ENCODE measurements at places on chromosomes 7 and 10. TPM values are rescaled to one million over a fixed set of nuclear protein-coding genes. Genes with fewer than 3 reads are reported as not detected.

DNA sequence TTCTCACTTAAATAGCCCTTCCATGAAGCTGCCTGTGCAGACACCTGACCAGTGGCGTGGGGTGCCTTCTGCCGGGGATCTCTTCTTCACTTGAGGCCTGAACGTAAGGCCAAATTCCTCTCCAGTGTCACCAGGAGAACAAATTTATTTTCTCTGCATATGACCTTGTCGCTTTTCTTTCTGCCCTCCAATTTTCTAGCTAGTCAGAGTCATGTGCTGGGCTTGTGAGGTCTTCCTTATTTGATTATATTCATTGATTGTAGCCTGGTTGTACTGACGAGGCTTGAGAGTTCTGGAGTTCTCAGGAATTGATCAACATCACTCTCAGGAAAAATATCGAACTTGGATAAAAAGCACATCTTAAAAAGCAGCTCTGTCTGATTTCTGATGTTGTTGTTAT is 255.7 kb downstream of the BUB3 start:
- DNase-seq: no peak

DNA sequence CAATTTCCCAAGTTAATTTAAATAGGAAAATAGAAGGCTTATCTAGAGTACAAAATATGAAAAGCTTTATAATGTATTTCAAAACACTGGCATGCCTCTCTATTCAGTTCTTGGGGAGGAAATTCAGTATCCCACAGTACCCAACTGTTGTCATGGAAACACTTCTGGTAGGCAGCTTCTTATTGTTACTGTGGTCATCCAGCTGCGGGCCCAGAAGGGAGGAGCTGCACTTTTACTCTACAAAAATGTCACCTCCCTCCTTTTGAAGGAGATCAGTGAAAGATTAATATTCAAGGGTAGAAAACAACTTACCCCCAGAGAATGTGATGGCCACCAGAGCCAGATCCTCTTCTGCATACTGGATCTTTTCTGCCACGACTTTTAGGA is 202.8 kb downstream of the RAPGEF5 start:
- DNase-seq: no peak

DNA sequence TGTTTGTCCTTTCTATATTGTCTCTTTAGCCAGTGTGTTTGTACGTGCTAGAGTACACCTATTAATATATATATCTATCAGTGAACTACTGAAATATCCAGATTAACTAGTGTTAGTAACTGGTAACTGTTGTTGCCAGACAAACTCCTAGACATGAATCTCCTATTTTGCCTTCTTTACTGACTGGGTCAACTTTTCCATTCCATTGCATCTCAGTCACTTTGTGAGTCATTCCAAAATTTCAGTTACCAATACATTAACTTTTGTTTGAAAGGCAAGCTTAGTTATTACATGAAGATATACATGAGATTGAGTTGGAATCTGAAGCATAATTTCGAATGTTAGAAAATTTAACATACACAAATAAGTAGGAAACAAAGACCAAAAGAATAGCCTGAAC is 51.4 kb downstream of the BTAF1 start:
- no peak for DNase-seq

- DNase-seq: no peak
Observed at GRCh38 chr10:75108684-75109458, 2.6 kb upstream of the SAMD8 start.

DNA sequence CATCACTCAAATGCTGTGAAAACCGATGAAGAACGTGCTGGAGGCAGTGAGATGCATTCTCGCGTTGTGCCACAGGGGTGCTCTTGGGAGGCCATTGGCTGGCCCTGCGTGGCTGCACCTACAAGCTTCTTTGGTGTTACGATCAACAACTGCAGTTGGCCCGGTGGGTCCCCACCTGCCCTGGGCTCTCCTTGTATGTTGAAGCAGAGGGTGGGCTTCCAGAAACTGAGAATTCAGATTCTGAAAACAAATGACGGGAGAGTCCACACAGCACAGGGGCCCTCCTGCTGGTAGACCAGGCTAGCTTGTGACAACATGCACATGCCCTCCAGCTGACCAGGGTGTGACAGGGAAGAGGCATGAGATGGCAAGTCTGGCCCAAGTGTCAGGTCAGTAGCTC is 23.7 kb upstream of the DDC start:
- DNase-seq: no peak

DNA sequence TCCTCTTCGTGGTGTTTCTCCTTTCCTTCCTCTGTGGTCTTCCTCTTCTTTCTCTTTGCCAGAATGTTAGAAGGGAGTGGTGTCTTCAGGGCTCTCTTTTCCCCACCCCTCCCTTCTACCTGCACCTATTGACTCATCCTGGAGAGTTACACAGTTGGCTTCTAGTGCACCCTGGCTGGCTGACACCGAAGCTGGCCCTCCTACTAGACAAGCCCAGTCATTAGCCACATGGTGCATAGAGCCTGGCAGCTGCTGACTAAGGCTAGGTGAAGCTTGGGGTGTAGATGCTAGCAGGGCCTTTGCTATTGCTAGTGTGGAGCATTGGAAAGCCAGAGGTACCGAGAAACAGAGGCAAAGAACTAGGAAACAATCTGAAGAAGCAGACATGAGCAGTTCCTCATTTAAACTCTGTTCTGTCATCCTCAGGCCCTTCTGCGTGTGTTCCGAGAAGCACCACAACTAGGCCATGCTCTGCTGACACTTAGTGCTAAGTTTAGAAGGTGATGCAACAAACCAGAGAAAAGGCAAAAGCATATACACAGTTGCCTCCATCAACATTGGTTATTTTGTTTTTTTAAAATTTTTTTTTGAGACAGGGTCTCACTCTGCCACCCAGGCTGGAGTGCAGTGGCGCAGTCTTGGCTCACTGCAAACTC is 213.9 kb downstream of the BAMBI start:
- no peak for DNase-seq

DNA sequence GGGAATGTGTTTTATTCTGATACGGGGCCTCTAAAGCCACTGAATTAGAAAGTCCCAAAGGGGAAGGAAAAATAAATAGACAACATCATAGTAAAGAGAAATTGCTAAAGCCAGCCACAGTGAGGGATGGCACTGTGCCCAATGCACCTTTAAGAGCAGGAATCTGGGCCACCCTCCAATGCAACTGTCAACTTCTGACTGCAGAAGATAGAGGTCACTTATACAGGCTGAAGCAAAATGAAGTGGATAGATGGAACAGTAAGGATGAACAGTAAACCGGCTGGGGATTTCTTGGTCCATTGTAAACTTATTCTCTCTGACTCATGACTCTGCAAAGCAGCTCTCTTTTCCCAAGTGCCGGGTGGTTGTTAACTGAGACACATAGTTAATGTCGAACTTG is 54.0 kb upstream of the KCNIP2 start:
- no peak for DNase-seq

DNA sequence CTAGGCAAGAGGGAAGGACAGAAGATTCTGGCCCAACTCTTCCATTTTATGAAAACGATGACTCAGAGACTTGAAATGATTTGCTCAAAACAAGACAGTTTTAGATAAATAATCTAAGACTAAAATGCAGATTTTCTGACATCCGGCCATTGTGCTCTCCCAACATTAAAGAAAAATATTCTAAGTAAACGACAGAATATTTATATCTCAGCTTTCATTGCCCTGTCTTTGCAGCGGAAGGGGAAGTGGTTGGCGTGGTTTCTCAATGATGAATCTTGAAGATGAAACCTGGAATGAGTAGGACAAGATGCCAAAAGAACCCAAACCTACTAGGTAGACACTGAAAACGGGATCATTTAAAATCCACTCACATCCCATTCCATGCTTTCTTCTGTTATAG is 28.9 kb upstream of the NPY start:
- no peak for DNase-seq

DNA sequence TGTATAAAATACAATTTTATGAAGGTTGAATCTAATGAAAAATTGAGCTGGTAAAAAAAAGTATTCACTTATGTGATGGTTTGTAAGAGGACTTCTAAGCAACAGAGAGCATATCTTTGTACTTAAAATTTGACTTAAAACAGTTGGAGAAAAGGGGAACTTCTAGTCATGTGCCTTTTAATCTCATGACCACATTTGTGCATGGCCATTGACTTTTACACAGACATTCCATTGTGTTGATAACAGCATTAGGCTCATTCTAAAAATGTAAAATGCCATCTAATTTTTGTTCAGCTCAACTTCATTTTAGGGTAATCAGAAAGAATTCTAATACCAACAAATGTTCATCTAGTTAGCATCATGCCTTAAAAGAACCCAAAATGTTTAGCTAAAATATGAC is 119.9 kb downstream of the HPSE2 start:
- no peak for DNase-seq

GRCh38 chr10:104435822-104436221 is 82.2 kb downstream of the CFAP58 start:
- DNase-seq: no peak

DNA sequence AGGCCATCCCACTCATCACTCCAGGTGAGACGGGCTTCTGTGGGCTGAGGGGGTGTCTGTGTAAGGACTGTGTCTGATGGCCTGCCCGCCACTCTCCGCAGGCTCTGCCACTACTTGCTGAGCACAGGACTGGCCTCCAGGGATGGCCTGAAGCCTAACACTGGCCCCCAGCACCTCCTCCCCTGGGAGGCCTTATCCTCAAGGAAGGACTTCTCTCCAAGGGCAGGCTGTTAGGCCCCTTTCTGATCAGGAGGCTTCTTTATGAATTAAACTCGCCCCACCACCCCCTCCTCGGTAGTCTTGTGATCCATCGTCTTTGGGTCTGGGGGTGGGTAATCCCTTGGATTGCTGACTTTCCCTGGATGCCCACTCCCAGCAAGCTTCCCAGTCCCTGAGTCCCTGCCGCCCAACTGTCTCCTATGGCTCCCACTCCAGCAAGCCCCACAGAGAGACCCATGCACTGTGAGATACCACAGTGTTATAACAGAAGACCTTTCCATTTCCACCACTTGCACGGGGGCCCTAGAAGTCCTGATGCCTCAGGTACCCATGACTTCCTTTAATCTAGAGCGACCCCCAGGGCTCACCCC is 4.7 kb downstream of the FXYD4 start:
- no peak for DNase-seq

DNA sequence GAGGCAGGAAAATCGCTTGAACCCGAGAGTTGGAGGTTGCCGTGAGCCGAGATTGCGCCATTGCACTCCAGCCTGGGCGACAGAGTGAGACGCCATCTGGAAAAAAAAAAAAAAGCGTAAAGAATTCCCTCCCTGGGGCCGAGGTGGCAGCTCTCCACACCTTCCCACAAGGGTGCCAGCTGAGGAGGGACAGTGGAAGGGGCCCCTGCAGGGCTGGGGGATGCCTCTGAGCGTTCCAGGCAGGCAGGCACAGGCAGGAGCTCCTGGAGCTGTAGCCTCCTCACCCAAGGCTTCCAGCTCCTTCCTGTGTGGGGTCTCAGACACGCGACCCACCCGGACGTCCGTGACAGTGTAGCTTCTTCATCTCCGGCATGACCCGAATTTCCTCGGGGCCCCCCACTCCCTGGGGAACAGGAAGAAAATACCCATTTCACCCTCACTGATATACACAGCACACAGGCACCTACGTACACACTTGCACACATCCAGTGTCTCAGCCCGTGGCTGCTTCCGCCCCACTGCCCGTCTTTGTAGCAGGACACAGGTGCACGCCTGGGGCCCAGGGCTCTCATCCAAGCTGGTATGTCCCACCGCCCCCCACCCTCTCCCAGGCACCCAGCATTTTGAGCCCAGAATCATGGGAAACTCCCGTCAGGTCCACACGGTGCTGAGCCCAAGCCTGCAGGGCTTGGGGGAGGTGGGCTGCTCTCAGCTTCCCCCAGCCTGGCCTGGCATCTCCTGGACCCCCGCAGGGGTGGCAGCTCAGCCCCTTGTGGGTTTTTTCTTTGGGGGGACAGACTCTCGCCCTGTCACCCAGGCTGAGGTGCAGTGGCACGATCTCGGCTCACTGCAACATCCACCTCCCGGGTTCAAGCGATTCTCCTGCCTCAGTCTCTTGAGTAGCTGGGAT is 25.7 kb downstream of the GRIFIN start:
- no peak for DNase-seq

- DNase-seq: no peak
Observed at GRCh38 chr7:45990276-45990675, 69.2 kb upstream of the IGFBP3 start.

DNA sequence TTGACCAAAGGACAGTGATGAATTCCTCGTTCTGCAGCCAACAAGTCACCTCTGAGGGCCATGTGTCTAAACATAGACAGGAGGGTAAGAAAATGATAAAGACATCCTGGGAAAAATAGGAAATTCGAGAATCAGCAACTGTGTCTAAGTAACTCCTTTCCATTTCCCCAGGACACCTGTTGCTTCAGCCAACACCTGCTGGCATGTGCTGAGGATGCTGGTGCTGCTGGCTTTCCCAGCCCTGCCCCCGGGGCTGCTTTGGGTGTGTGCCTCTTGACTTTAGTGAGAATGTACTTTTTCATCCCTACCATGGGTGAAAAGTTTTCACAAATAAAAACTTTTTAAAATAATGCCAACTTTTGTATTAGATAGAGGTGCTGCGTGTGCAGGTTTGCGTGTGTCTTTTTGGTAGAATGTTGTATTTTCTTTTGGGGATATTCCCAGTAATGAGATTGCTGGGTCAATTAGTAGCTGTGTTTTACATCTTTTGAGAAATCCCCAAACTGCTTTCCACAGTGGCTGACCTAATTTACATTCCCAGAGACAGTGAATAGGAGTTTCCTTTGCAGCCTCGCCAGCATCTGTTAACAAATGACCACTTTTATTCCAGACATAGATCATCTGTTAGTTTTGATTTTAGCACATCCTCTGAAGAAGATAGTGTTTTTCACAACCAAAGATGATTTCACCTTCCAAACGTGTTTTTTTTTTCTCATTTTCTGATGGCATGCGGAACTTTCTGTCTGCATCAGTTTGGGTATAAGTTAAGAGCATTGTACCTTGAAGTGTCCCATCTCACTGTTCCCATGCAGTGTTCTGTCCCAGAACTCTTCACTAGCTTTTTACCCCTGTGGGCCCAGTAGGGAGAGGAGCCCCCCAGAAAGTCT is 104.2 kb upstream of the ACBD5 start:
- no peak for DNase-seq

- DNase-seq: peak; percentile 8
Observed at GRCh38 chr7:125253452-125254190, 324.0 kb upstream of the POT1 start.

GRCh38 chr10:122288917-122289316 is 17.8 kb downstream of the BTBD16 start:
- DNase-seq: no peak

- DNase-seq: no peak
Observed at GRCh38 chr10:8350250-8350967, 295.9 kb downstream of the GATA3 start.

DNA sequence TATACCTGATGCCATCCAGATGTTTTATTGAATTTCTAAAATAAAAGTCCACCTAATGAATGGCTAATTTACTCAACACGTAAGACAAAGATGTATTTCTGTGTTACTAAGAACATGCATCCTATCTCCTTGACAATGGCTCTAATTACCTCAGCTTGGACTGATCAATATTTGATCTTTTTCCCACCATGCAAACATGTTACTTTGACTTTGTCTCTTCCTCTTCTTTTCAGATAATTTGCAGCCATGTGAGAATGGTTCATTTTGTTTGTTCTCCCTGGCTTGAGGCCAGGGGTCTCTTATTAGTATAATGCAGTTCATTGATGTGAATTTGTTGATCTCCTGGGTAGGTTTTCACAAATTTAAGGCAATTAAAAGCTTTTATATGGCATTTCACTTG is 302.1 kb downstream of the ADK start:
- DNase-seq: no peak

The GARIN1A gene
- 1.7 TPM for polyA plus RNA-seq

The DLX5 gene
- 0.21 TPM for polyA plus RNA-seq

The LIPM gene
- 0.23 TPM for polyA plus RNA-seq

Measured in right renal pelvis (tissue), 4 donors.